ENCODE measurements at places on chromosomes 3 and 15. TPM values are rescaled to one million over a fixed set of nuclear protein-coding genes. Genes with fewer than 3 reads are reported as not detected.

Gene CLDN11
- not detected for total RNA-seq

Gene MST1R
- total RNA-seq: 1.4 TPM

Gene CCDC39
- total RNA-seq: not detected

Gene TNNC1
- 1.5 TPM for total RNA-seq

Gene NR1I2
- total RNA-seq: not detected

Gene KCNMB2
- not detected for total RNA-seq

Gene ASB14
- not detected for total RNA-seq

Gene IMPG2
- total RNA-seq: 0.05 TPM

Gene MPI
- 103 TPM for total RNA-seq

Gene NFKBIZ
- total RNA-seq: 52.5 TPM

Gene SRGAP3
- total RNA-seq: 6.5 TPM

Gene ERICH6
- not detected for total RNA-seq

Gene PLCH1
- 0.29 TPM for total RNA-seq

Gene PLOD2
- total RNA-seq: 31.4 TPM

Gene PDZRN3
- 2.8 TPM for total RNA-seq

Gene HYAL1
- 0.34 TPM for total RNA-seq

Gene PRSS50
- total RNA-seq: not detected

Gene SIDT1
- not detected for total RNA-seq

Gene WDR93
- total RNA-seq: not detected

Gene FETUB
- not detected for total RNA-seq
